ENCODE measurements at places on chromosomes 6 and 20.

DNA sequence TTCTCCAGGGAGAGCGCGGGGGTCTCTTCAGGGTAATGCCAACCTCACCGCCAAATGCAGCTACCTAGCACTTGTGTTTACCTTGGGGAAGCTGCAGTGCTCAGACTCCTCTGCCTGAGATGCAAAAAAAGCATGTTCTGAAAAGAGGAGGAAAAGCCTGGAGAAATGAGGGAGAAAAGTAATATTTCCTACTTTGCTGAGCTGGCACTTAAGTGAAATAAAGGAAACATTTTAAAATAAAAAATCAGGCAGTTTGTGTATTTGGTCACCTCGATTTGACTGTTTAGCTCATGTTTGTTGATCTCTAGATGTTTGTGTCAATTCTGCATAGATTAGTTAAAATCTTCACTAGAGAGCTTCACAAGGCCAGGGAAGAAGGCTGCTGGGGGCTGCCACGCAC is 487.2 kb downstream of the QKI start:
- DNase-seq = no peak

DNA sequence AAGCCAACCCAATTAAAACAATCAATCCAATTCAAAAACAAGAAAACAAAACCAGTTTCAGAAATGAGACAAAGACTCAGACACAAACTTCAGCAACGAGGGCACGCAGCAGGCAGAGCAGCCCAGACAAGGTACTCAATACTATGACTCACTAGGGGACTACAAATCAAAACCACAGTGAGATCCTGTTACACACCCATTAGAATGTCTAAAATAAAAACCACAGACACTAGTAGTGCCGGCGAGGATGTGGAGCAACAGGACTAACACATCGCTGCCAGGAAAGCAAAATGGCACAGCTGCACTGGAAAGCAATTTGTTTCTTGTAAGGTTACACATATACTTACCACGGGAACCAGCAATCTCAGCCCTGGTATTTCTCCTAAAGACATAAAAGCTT is 28.4 kb upstream of the MAS1L start:
- no peak for DNase-seq

GRCh38 chr20:48711696-48712464 is 115.9 kb downstream of the PREX1 start:
- no peak for DNase-seq

DNA sequence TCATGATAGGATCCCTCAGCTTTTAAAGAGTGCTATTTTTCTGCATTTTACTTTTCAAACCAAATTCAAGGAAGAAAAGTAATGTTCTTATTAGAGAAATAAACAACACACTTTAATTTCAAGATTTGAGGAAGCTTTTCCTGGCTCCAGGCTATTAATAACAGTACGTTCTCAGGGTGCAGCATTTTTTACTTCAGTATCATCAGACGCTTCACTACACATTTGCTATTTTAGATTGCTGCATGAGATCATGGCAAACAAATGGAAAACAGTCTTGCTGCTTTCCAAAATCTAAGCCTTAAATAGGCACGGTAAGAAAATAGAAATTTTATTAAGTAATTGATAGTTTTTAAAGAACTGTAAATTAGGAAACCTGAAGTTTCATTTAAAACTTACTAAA is 253.6 kb upstream of the EXOC2 start:
- no peak for DNase-seq

DNA sequence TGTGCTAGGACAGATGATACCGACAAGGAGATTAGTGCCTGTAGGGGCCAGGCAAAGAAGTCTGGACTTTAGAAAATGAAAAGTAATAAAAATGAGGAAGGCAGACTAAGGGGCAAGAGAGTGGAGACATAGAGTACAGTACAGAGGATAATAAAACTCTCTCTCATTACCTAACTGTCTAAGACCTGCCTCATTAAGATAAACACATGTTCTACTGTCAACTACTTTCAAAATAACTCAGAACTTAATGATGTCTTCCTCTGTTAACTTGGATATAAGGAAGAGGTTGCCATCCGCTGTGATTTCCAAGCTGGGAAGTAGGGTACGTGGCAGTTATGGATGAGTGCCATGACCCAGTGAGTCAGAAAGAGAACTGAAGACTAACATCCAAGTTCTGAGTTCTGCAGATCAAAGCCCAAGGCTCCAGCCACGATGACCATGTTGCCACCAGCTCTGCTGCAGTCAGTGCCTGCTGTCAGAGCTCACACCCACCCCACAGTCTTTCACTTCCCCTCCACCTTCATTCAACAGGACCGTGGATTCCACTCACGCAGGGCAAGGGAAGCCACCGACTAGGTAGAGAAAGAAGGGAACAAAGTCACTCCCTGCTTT is 81.8 kb downstream of the KIF16B start:
- no peak for DNase-seq

Data from GM12891 (cell line).